ENCODE measurements at places on chromosomes 12 and 14. TPM values are rescaled to one million over a fixed set of nuclear protein-coding genes. Genes with fewer than 3 reads are reported as not detected.
A peak's percentile ranks its signal among the peaks of the same experiment; 100 is the strongest.

- DNase-seq = no peak
Observed at GRCh38 chr12:120460157-120460556, 9.4 kb downstream of the SRSF9 start.

Gene MANSC4
- not detected for total RNA-seq

Gene BHLHE41
- total RNA-seq = not detected

Gene SIX4
- total RNA-seq = 8.6 TPM

- DNase-seq = no peak
Observed at GRCh38 chr12:24964342-24964741, 15.4 kb upstream of the BCAT1 start.

DNA sequence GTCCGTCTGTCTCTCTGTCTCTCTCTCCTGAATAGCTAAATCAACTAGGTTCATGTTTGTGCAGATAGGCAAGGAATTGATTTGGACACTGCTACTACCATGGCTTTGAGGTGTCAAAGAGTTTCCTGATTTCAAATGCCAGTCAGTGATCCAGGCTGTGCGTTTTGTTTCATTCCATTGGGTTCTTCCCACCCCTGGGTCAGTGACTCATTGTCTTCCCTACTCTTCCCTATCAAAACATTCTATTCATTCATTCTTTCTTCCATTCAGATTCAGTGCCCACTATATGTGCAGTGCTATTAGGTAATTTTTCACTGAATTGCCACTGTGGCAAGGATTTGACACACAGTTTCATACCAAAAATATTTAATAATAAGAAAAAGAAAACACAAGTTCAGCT is 50.4 kb downstream of the RPH3A start:
- DNase-seq = no peak

Gene METTL1
- total RNA-seq = 44.0 TPM

- no peak for DNase-seq
Observed at GRCh38 chr12:4009979-4010704, 136.9 kb upstream of the PARP11 start.

Gene KRT74
- total RNA-seq = not detected

DNA sequence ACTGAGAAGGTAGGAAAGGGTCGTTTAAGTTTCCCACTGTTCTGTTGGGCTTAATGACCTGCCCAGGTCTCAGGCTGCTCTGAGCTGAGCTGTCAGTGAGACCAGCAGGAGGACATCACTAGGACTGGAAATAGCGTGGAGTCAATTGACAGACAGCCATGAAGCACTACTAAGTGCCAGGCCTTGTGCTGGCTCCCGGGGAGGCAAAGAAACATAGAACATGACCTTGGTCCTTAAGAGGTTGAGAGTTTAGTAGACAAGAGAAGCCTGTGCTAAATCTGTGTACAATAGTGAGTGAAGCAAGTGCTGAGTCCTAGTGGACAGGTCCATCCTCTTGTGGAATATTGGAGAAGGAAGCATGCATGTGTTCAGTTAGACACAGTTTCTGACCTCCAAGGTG is 239.2 kb downstream of the CACNA1C start:
- DNase-seq = no peak

- DNase-seq = peak; percentile 36
Observed at GRCh38 chr12:30753233-30753632, 1.5 kb downstream of the CAPRIN2 start.

DNA sequence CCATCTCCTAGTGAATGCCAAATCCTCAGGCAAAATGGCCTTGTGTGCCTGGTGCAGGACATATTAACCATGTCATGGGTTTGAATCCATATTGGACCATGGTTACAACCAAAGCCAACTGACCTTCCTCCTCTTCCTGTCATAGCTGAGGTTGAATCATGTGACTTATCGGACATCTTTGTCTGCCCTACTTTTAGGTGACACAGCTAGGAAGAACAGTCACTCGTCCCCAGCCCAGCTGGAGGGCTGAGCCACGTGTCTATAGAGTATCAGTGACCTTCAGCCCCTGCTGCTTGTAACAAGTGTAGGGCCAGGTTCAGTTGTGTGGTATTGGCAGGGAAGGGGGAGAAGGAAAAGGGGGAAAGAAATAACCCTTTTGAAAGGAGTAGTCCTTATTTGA is 225.2 kb downstream of the KTN1 start:
- DNase-seq = no peak

DNA sequence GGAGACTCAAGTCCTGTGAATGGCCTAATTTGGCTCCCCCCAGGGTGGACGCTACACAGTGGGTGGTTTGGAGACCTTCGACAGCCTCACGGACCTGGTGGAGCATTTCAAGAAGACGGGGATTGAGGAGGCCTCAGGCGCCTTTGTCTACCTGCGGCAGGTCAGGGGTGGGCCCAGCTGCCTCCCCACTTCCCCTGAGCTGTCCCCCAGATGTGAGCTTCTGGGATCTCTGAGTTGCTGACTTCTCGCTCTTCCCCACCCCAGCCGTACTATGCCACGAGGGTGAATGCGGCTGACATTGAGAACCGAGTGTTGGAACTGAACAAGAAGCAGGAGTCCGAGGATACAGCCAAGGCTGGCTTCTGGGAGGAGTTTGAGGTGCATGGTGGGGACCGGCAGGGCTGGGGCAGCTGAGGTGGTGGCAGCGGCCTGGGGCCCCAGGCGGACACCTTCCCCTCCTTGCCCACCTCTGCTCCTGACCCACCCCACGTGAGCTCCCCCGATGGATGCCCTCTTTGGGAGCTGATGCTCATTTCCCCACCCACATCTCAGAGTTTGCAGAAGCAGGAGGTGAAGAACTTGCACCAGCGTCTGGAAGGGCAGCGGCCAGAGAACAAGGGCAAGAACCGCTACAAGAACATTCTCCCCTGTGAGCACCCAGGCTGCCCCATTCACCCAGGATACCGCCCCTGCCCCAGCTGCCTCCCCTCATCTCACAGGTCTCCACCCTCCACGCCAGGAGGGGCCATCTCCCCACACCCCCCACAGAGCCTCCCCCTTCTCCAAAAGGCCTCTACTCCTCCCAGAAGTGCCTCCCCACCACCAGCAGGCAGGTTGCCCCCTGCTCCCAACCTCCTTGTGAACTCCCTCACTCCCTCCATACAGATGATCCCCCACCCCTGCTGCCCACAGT is 4.2 kb downstream of the PTPN6 start:
- no peak for DNase-seq

DNA sequence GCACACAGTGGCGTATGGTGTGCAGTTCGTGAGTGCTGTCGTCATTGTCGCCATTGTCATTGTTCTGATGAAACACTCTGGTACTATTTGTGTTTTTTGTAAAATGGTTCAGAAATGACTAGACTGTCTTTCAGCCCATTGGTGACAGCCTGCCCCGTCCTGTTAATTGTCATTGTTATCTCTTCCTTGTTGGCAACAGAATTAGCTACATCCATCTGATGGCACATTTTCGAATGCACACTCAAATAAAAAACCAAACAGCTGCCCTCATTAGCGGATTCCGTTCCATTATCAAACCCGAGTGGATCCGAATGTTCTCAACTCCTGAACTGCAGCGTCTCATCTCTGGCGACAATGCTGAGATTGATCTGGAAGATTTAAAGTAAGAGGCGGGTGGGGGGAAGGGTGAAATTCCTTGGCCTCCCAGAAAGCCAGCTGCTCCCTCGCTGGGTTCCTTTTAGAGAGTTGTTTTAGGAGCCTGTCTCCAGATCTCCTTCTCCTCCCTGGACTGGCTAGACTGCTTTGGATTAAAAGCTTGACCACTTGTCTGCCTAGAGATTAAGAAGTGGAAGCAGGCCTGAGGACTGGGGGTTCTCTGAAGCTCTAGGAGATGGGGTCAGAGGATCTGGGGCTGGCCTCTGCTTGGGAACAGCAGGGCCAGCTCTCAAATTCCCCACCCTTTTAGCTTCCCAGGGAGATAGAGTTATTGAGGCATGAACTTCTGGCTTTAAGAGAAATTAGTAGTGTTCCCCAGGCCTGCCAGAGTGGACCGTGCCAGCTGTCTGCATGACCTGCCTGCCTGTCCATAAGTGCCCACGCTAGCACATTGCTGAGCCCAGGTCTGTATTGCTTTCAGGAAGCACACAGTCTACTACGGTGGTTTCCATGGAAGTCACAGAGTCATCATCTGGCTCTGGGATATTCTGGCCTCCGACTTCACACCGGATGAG is 43.3 kb downstream of the MMAB start:
- no peak for DNase-seq

Gene MMP17
- total RNA-seq = 18.0 TPM

Gene MANSC1
- 5.7 TPM for total RNA-seq

- no peak for DNase-seq
Observed at GRCh38 chr14:72855913-72856312, 38.0 kb downstream of the DPF3 start.

Gene SOAT2
- not detected for total RNA-seq

Gene CCDC197
- total RNA-seq = not detected

DNA sequence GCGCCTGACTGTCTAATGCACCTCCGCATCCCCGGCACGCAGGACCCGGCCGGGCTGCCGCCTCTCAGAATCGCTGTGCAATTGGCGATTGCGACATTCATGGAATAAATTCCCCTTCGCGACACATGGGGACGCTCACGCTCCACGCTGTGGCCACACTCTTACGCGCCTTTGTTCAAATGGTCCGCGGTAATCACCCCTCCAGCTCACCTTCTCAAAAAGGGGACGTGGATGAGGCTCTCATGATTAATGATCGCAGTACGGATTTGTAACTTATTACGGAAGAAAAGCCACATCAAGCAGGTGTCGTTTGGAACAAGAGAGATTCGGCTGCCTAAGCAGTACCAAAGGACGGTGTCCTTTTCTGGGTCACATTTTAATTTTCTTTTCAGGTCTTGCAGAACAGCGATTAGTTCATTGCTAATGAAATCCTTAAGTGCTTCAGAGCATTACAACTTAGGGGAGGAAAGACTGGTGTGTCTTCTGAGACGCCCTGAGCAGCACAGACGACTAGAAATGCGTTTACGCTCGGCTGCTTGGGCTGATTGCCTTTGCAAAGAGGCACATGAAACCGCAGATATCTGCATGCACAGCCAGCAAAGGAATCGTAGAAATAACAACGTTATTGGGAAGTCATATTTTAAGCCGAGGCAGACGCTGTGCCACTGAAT is 37.3 kb upstream of the ADGRD1 start:
- DNase-seq = peak; percentile 68

Gene RNASE3
- not detected for total RNA-seq

DNA sequence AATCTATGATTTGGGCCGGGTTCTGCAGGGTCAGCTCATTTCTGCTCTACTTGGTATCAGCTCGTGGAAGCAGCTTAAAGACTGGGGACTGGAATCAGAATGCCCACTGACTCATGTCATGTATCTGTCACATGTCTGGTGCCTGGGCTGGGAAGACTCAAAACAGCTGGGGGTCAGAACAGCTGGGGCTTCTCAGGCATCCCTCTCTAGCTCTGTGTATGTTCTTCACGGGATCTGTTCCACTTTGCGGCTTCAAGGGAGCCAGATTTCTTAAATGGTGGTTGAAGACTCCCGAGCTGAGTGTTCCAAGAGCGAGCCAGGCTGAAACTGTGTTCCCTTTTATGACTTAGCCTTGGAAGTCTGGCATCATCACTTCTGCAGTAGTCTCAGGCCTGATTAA is 11.9 kb downstream of the AEBP2 start:
- DNase-seq = no peak

Data from K562 (cell line).